Stimulated activated CD4-positive, alpha-beta T cell treated with anti-CD3 and anti-CD28 coated beads, Interleukin-4, amount 100 ng/mL, for 1 hour (primary cell): ENCODE measurements at places on chromosomes 13 and 19.

GRCh38 chr13:48909056-48909389 lies 66.7 kb upstream of the FNDC3A start:
- no peak for DNase-seq

- peak; percentile 30 for DNase-seq
Measured at GRCh38 chr19:55809381-55810058, 22.3 kb downstream of the NLRP11 start.

GRCh38 chr13:50679321-50679720 lies 164.2 kb downstream of the DLEU7 start:
- no peak for DNase-seq

GRCh38 chr19:41263042-41263849 lies 926 bp upstream of the HNRNPUL1 start:
- DNase-seq: peak; percentile 73

GRCh38 chr19:57271280-57271679 lies 9.0 kb upstream of the ZNF460 start:
- no peak for DNase-seq

GRCh38 chr13:41621716-41622431 lies 164.5 kb downstream of the RGCC start:
- DNase-seq: no peak

- DNase-seq: no peak
Measured at GRCh38 chr13:110397436-110398115, 90.5 kb downstream of the COL4A2 start.

DNA sequence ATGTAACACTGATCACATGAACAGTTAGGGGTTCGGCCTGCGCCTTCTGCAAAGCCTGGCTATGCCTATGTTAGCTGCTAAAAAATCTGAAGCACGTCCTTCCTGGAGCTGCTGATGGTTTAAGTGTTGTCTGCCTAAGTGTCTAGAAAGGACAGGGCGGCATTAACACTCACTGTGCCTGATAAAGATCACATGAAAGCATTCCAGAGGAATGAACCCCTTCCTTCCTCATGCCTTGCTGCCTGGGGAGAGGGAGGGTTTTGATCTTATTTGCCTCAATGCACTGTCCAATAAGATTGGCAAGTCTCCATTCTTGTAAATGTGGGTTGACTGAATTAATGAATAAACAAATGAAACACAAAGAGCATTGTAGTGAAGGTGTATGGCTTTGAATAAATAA lies 5.2 kb downstream of the DOCK9 start:
- no peak for DNase-seq

- DNase-seq: no peak
Measured at GRCh38 chr13:77333594-77333993, 6.7 kb upstream of the MYCBP2 start.

GRCh38 chr19:48970923-48971395 lies 5.8 kb downstream of the FTL start:
- peak; percentile 89 for DNase-seq

DNA sequence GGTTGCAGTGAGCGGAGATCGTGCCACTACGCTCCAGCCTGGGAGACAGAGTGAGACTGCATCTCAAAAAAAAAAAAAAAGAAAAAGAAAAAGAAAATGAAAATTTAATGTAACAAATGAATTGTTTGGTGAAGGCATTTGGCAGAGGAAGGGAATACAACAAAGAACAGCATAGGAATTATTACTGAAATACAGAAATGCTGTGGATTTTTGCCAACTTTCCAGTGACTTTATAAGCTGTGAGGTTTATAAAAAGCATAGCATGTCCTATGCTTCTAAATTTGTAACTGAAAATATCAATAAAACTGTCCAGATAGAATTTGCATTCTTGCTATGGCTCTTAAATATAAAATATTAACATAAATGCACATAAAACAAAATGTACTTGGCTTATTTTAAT lies 112.9 kb upstream of the IRS2 start:
- no peak for DNase-seq

- DNase-seq: no peak
Measured at GRCh38 chr13:108700422-108701170, 71.2 kb downstream of the MYO16 start.

DNA sequence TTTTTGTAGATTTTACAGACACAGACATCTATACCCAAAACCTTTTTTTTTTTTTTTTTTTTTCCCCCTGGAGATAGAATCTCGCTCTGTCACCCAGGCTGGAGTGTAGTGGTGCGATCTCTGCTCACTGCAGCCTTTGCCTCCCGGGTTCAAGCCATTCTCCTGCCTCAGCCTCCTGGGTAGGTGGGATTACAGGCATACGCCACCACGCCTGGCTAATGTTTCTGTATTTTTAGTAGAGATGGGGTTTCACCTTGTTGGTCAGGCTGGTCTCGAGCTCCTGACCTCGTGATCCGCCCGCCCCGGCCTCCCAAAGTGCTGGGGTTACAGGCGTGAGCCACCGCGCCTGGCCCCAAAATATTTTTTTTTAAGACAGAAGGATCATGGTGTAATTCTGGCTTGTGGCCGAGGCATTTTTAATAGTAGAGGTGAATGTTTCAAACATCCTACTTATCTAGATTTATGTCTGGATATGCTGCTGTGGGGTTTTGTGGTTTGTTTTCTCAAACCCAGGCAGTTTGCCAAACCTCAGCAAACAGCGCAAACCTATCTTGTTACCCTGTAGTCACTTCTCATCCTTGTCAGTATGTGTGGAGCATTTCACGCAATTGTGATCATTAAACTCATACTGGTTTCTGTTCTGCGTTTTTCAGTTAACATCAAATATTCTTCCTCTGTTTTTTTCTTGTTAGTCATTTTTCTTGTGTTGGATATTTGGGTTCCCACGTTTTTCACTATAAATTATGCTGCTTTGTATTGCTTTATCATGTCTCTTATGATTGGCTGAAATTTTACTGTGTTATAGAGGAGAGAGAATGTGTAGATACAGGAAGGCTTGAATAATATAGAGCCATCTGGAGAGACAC lies 36.2 kb upstream of the GARRE1 start:
- peak; percentile 31 for DNase-seq

DNA sequence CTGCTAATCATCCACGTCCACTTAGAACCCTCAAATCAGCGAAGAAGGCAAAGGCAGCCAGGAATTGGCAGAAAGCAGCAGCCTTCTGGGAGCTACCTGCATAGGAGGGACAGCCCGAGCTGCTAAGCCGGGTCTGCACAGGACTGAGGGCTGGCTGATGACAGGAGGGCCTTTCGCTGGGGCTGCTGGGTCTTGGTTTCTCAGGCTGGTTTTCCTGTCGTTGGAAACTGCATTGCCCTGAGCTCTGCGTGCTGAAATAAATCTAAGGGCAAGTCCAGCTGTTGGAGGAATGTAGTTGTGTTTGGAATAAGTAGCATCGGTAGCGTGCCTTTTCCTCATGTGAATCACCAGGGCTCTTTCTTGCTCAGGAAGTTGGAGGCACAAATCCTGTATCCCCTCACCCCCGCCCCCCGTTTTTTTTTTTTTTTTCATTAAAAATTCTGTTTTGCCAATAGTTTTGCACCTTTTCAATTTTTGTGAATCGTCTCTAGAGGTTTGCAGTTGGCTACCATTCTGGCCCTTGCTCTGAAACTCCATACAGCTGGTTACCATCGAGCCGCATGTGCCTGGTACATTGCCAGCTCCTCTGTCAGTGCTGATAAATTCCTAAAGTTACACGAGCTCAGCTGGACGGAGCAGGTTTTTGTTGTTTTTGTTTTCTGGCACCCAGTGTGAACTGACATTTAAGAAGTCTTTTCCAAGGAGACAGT lies 193.9 kb upstream of the RNF113B start:
- no peak for DNase-seq

GRCh38 chr19:30086916-30087315 lies 144.9 kb downstream of the URI1 start:
- DNase-seq: no peak

- DNase-seq: no peak
Measured at GRCh38 chr19:10929402-10929794, 787 bp downstream of the TIMM29 start.

DNA sequence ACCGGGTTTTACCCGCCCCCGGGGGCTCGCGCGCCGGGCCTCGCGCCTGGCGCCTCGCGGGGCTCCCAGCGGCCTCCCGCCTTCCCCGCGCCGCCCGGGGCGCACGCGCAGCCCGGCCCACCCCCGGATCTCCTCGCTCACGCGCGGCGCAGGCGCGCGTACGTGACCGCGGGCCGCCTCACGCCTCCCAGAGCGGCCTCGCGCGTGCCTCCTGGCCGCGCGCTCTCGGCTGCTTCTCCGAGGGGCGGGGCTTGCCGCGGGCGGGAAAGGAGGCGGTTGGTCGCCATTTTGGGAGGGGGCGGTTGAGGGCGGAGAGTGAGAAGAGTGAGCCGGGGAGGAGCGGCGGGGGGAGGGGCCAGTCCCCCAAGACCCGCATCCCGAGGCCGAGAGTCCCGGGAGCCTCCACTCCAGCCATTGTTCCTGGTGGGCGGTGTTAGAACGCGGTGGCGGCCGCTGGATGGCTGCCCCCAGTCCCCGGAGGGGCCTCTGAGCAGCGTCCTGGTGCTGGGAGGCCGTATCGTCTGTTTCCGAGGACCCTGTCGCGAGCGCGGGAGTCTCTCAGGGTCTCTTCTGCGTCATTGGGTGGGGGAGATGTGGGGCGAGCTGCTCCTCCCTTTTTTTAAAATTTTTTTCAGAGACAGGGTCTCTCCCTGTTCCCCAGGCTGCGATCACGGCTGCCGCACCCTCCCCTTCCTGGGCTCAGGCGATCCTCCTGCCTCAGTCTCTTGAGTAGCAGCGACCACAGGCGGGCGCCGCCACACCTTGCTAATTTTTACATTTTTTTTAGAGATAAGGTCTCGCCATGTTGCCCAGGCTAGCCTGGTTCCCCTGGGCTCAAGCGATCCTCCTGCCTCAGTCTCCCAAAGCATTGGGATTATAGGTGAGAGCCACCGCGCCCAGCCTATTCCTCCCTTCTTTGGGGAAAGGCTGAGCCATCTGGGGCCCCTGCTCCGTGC lies at the start of gene ZNF541:
Gene ZNF541 (minus strand): TSS at position 78 of the 956 bp plus-strand sequence. CDS start 17,292 bp downstream, outside the sequence.
- peak; percentile 88 for DNase-seq

GRCh38 chr19:41569481-41570150 lies 6.3 kb upstream of the CEACAM21 start:
- no peak for DNase-seq

GRCh38 chr13:73984949-73985691 lies 149.1 kb downstream of the KLF12 start:
- DNase-seq: peak; percentile 66
